SJSA1 (cell line): ENCODE measurements at places on chromosomes 12 and 14. TPM values are rescaled to one million over a fixed set of nuclear protein-coding genes. Genes with fewer than 3 reads are reported as not detected.

- H3K4me1 ChIP-seq: no peaks in the 10 kb centered on the region
- no peaks in the 10 kb centered on the region for H3K27me3 ChIP-seq
- no peak overlapping the region for H3K27ac ChIP-seq
- no peaks in the 10 kb centered on the region for H3K36me3 ChIP-seq
Observed at GRCh38 chr14:90583427-90583826, 186.6 kb downstream of the CALM1 start.

- H3K4me1 ChIP-seq: no peaks in the 10 kb centered on the region
- H3K27me3 ChIP-seq: 0 out of 2 replicates have a peak, but pooled peaks cover 2% of the 10 kb centered on the region
- no peak for DNase-seq
- no peak overlapping the region for H3K4me3 ChIP-seq
- no peaks in the 10 kb centered on the region for H3K36me3 ChIP-seq
Observed at GRCh38 chr12:115577401-115577800, 700.1 kb downstream of the MED13L start.

- H3K36me3 ChIP-seq: no peaks in the 10 kb centered on the region
- no peak for DNase-seq
- no peaks in the 10 kb centered on the region for H3K4me1 ChIP-seq
- H3K27me3 ChIP-seq: no peaks in the 10 kb centered on the region
- H3K27ac ChIP-seq: no peak overlapping the region
Observed at GRCh38 chr12:44668443-44668842, 207.7 kb downstream of the NELL2 start.

- DNase-seq: no peak
- no peaks in the 10 kb centered on the region for H3K4me1 ChIP-seq
Observed at GRCh38 chr12:54443446-54443845, 24.4 kb upstream of the ITGA5 start.

DNA sequence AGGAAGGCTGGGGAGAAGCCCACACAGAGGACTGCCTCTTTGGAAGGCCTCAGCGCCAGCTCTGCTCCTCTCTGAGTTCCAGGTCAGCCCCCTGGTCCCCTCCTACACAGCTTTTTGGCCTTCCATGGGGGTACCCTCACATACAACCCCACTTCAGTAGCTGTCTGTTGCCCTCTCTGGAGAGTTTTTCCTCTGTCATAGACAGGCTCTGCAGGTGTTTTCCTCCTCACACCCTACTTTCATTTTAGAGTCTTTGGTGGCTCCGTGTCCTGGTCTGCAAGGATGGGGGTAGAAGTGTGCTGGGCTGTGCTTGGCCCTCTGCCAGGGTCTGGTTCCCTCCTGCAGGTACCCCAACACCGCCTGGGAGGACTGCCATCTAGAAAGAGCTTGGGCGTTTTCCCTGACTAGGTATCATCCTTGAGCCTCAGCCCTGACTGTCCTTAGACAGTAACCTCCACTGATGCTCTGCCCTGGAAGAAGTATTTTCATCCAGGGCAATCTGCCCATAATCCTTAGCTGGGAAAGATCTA lies 15.1 kb downstream of the ZDHHC22 start:
- H3K27me3 ChIP-seq: peaks cover 5% of the 10 kb centered on the region; the same call in 1 of the 2 replicates
- H3K36me3 ChIP-seq: no peaks in the 10 kb centered on the region
- peaks cover 4% of the 10 kb centered on the region; the same call in 1 of the 2 replicates for H3K4me1 ChIP-seq

P2RX2 gene
- not detected in 2 replicates for total RNA-seq

FGF23 gene
- total RNA-seq: not detected in 2 replicates
